Activated naive CD8-positive, alpha-beta T cell treated with anti-CD3 and anti-CD28 coated beads for 36 hours (primary cell): ENCODE measurements at places on chromosomes 6 and 20. TPM values are rescaled to one million over a fixed set of nuclear protein-coding genes. Genes with fewer than 3 reads are reported as not detected.
A peak's percentile ranks its signal among the peaks of the same experiment; 100 is the strongest.

METTL24 gene
- 0.26 TPM for total RNA-seq

PACSIN1 gene
- total RNA-seq = 0.19 TPM

PROKR2 gene
- total RNA-seq = not detected

GRCh38 chr6:17457956-17458355, 64.6 kb downstream of the CAP2 start:
- DNase-seq = no peak

- DNase-seq = peak; percentile 61
These were observed at the start of gene KCNB1 for GRCh38 chr20:49482621-49483017. TSS of gene KCNB1 (minus strand) at chr20:49482668. CDS start at chr20:49482480, 188 bp downstream.

GRCh38 chr6:146997062-146997461, 207.2 kb upstream of the STXBP5 start:
- no peak for DNase-seq

- DNase-seq = no peak
These were observed 247.6 kb upstream of the TSHZ2 start for GRCh38 chr20:52724541-52724940.

DNA sequence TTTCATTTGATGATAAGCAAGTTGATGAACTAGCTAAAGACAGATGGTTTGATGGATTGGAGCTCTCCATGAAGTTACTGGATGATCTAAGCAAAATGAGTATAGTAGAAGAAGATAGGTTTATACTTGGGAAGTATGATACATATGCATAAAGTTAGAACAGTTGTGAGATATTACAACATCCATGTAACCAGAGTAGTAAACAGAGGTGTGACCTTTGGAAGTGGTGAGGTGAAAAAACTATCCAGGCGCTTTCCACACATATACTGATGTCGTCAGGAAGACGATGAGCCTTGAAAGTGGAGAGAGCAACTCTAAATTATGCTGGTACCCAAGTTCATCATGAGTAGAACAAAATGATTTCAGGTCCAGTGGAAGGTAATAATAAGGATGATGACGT, 271.0 kb downstream of the PTPRK start:
- no peak for DNase-seq

GRCh38 chr6:25312034-25312620, 33.0 kb downstream of the CARMIL1 start:
- no peak for DNase-seq

DNA sequence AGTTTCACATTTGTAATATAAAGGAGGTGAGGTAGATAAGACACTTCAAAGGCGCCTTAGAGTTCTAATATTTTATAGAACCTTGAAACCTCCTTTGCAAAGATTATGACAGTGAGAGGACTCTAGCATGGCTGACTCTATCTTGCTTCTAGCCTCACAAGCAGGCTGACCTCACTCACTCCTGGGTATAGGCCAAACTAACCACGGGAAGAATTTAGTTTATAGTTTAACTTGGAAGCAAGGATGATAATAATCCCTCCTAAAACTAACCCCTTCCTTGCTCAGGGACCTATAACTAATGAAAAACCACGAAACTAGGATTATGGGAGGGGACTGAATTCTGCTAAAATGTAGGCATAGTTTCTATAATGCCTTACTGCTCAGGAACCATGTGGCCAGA, 84.3 kb downstream of the FILIP1 start:
- DNase-seq = no peak

GRCh38 chr6:32972353-32973143, 4.2 kb downstream of the BRD2 start:
- DNase-seq = peak; percentile 54

- DNase-seq = no peak
These were observed 71.0 kb upstream of the SLC22A16 start for GRCh38 chr6:110547266-110547964.
